NCI-H1048 (cell line): ENCODE measurements at places on chromosomes 12 and 14.

DNA sequence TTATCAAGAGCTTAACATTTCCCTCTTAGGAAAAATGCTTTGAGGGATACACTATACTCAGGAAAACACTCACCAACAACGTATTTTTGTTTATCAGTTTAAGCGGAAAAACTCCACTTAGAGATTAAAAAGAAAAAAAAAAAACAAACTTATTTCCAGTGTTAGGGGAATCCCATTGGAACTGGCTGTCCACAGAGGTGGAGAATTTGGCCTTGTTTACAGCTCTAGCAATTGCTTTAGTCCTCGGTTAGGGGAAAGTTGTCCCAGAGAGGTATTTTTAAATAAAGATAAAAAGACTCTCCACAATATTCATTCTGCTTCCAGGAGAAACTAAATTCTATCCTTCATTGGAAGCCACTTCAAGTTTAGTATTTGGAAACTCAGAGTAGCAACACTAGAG, 21.6 kb upstream of the BMP4 start:
- no peak for DNase-seq

GRCh38 chr14:90450667-90451066, 53.8 kb downstream of the CALM1 start:
- no peak for DNase-seq

- no peak for DNase-seq
Measured at GRCh38 chr12:103205906-103206305, 248.4 kb downstream of the ASCL1 start.

- no peak for DNase-seq
Measured at GRCh38 chr14:68098834-68099233, 279.3 kb downstream of the RAD51B start.

DNA sequence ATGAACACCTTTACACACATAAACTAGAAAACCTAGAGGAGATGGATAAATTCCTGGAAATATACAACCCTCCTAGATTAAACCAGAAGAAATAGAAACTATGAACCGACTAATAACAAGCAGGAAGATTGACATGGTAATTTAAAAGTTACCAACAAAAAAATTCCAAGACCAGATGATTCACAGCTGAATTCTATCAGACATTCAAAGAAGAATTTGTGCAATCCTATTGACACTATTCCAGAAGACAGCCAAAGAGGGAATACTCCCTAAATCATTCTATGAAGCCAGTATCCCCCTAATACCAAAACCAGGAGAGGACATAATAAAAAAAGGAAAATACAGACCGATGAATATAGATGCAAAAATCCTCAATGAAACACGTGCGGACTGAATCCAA, 102.6 kb upstream of the KRR1 start:
- DNase-seq, result no peak

DNA sequence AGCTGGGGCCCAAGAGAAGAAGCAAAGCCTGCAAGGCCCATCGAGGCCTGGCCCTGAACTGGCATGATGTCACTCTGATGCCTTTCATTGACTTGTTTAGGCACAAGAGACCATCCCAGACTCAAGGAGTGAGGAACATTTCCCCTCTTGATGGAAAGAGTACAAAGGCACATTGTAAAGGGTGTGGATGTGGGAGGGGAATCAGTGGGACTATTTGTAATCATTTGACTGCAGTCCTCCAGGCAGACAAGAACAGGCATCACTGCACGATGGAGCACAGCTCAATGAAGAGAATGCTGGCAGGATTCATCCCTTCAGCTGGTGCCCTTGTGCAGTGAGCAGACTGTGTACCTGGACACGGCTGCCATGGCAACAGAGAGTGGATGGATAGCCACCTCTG, 87.9 kb downstream of the LGMN start:
- no peak for DNase-seq
